ENCODE measurements at places on chromosomes 4 and X. TPM values are rescaled to one million over a fixed set of nuclear protein-coding genes. Genes with fewer than 3 reads are reported as not detected.

GRCh38 chr4:37757761-37758160 lies 68.7 kb upstream of the PGM2 start:
- no peaks in the 10 kb centered on the region for H3K36me3 ChIP-seq
- no peaks in the 10 kb centered on the region for H3K27me3 ChIP-seq
- no peak for DNase-seq
- H3K4me3 ChIP-seq, result no peak overlapping the region

DNA sequence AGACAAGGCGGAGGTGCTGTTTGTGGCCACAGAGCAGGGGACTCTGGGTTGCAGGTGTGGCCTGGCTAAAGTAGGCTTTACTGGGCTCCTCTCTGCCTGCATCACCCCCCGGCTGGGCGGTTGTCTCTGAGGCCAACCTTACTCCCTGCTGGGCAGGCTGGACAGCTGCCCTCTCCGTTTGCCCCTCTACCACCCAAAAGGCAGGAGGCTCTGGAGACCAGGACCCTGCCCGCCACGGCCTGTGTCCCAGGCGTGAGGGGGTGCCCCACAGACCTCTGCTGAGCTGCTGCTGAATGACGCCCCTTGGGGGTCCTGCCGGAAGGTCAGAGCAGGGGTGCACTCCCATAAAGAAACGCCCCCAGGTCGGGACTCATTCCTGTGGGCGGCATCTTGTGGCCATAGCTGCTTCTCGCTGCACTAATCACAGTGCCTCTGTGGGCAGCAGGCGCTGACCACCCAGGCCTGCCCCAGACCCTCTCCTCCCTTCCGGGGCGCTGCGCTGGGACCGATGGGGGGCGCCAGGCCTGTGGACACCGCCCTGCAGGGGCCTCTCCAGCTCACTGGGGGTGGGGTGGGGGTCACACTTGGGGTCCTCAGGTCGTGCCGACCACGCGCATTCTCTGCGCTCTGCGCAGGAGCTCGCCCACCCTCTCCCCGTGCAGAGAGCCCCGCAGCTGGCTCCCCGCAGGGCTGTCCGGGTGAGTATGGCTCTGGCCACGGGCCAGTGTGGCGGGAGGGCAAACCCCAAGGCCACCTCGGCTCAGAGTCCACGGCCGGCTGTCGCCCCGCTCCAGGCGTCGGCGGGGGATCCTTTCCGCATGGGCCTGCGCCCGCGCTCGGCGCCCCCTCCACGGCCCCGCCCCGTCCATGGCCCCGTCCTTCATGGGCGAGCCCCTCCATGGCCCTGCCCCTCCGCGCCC lies 920 bp downstream of the HTT-AS start:
- peak overlapping the region; percentile 67 for H3K4me3 ChIP-seq
- H3K27ac ChIP-seq, result no peak overlapping the region
- no peaks in the 10 kb centered on the region for H3K27me3 ChIP-seq
- no peaks in the 10 kb centered on the region for H3K36me3 ChIP-seq
- DNase-seq, result no peak

DNA sequence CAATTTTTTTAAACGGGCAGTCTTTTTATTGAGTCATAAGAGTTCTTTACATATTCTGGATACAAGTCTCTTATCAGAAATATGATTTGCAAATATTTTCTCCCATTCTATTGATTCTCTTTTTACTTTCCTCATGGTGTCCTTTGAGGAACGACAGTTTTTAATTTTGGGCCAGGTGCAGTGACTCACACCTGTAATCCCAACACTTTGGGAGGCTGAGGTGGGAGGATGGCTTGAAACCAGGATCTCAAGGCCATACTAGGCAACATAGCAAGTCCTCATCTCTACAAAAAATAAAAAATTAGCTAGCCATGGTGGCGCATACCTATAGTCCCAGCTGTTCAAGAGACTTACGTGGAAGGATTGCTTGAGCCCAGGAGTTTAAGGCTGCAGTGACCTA lies 66.1 kb upstream of the RGN start:
- H3K4me1 ChIP-seq, result no peaks in the 10 kb centered on the region
- H3K27me3 ChIP-seq, result no peaks in the 10 kb centered on the region
- H3K4me3 ChIP-seq, result no peak overlapping the region
- DNase-seq, result no peak
- H3K36me3 ChIP-seq, result no peaks in the 10 kb centered on the region

The TCEAL7 gene
- 0.08 TPM for polyA plus RNA-seq

The CHRNA9 gene
- 0.03 TPM for polyA plus RNA-seq

Measured in keratinocyte (primary cell).